ENCODE measurements at places on chromosomes 5 and 9.

- DNase-seq: no peak
Observed at GRCh38 chr5:106587-106986, 14.6 kb downstream of the PLEKHG4B start.

DNA sequence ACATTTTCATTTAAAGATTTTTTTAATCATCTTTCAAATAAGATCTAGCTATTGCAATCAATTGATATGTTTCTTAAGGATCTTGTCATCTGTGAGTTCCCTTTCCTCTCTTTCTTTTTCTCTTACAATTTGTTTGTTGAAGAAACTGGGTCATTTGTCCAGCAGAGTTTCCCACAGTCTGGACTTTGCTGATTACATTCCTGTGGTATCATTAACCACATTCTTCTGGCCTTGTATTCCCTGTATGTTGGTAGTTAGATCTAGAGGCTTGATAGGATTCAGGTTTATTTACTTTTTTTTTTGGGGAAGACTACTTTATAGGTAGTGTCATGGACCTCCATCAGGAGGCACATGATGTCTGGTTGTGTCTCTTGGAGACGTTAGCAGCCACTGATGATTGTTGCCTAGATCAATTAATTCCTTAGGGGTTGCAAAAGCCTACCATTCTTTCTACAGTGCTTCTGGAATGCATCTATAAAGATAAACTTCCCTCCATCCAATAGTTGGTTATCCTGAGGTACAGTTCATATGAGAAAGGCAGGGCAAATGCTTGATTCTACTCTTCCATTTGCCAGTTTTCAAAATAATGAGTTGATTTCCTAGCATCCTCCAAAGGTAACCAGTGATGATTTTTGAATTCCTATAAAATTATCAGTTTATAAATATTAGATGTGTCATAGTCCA is 14.3 kb downstream of the PDE8B start:
- DNase-seq: no peak

DNA sequence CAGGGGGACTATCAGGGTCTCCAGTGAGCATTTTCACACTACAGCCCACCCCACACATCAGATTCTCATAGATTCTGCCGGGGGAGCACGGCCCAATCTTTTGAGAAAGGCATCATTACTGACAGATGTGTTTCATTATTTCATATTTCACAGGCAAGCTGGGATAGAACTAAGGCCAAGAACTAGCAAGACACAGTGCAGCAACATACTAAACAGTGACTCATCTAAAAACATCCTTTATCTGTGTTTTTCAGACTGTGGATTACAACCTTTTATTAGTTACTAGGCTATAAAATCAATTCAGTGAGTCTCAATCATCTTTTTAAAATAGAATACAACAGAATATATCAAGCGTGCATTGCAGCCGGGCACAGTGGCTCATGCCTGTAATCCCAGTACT is 59.8 kb downstream of the CPLANE1 start:
- no peak for DNase-seq

GRCh38 chr9:1140057-1140456 is 89.9 kb downstream of the DMRT2 start:
- no peak for DNase-seq

DNA sequence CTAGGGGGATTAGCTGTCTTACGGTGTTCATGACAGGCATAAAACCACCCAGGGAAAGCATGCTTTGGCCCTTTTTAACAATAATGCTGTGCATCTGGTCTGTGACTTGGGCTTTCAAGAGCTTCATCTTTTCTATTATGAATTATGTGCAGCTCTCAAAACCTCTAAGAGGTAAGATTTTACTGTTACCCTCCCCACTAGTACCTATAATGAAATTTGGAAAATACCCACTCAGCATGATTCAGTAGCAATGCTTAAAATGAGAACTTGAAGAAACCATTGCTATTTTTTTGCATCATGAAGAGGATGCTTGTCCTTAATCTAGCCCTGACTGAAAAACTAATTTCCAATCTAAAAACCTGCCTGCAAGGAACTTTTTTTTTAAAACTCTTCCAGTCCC is 5.8 kb upstream of the LHFPL2 start:
- no peak for DNase-seq

DNA sequence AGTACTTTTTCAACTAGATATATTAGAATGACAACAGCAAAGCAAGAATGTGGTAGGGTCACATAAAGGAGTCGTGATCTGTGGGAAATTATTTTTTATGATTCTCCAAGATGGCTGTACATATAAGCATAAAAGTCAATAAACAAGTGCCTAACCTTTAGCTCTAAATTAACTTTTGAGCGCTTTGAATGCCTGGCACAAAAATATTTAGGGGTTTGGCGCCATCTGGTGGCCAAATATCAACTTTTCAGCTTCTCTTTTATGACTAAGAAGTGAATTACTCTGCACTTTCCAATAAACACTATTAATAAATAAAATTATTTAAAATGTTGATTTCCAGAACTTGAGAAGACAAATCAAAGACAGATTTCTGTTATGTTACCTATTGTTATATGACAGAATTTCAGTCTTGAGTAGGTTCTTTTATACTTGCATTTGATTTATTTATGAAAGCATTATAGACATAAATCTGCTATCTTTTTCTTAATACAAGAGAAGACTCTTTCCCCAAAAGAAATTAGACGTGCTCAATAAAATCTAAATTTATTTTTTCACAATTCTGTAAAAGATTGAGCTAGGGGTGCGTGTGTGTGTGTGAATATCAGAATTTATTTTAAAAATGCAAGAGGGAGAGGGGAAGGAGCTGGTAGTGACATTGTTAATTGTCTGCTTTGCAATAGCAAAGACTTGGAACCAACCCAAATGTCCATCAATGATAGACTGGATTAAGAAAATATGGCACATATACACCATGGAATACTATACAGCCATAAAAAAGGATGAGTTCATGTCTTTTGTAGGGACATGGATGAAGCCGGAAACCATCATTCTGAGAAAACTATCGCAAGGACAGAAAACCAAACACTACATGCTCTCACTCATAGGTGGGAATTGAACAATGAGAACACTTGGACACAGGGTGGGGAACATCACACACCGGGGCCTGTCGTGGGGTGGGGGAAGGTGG is 36.7 kb upstream of the ARRDC3 start:
- peak; percentile 16 for DNase-seq

DNA sequence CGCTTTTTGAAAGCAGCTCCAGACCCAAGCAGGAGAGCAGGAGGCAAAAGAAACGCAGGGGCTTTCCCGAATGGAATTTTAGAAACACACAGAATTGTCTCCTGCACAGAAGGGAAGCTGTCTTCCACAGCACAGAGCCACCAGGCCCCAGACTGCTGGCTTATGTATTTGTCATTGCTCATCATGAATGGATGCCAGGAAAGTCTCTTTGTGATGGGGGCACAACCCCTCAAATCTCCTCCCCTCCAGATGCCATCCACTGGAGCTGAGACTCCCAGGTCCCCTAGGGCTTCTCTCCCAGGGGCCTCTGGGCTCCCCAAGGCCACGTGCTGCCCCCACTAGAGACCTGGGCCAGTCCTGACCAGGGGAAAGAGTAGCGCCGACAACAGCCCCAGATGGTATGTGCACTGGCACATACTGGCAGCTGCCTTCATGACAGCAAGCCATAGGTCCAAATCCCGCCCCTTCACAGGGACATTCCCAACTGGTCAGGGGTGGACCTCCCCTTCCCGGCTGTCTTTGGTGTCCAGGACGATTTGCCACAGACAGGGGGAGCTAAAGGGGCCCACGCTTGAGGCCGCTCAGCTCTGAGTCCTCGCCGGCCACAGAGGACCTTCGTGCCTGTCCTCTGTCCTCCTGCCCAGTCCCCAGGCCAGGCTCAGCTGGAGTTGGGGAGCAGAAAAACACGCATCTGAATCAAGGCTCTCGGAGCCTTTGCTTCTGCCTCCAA is 127.8 kb downstream of the KCNIP1 start:
- DNase-seq: no peak

- no peak for DNase-seq
Observed at GRCh38 chr5:127810017-127810416, 106.8 kb downstream of the CCDC192 start.

All from renal cortex interstitium (tissue), 15 donors.